ENCODE measurements at places on chromosomes 13 and 19.

- DNase-seq: no peak
These were observed 30.0 kb downstream of the KEAP1 start for GRCh38 chr19:10473192-10473591.

DNA sequence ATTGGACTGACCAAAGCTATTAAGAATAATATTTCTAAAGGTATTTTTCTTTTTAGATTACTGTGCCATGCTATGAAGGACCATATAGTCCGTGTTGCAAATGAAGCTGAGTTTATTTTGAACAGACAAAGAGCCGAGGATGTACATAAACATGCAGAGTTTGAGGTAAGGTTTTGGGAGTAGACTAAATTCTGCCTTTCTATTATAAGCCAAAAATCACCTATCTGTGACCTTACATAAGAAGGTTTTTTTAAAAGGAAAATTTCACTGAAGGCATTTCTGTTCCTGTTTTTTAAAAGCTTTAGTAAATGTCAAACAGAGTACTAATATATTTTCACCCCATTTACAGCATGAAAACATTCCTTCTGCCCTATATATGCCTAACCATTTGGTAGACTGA lies 127.4 kb downstream of the MAB21L1 start:
- DNase-seq: no peak

- DNase-seq: no peak
These were observed 5.3 kb upstream of the TLE2 start for GRCh38 chr19:3034406-3034655.

- DNase-seq: peak; percentile 93
These were observed 27.7 kb downstream of the EFNB2 start for GRCh38 chr13:106507560-106508274.

DNA sequence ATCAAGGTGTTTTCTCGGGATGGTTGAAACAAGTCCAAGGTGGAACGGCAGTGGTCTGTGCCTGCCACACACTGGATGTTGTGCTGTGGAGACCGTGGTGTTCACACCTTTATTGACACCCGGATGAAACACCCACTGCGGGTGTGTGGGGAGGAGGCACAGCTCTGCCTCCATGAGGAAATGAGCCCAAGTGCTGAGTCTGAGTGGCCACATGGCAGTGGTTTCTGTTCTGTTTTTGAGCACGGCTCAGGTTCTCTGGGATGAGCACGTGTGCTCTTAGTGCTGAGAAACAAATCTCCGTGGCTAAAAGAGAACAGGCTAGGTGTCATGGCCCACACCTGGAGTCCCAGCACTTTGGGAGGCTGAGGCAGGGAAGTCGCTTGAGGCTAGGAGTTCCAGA lies 29.5 kb downstream of the UPF1 start:
- no peak for DNase-seq
